Kidney tubule cell (primary cell): ENCODE measurements at places on chromosomes 13 and 19.
A peak's percentile ranks its signal among the peaks of the same experiment; 100 is the strongest.

GRCh38 chr19:10615429-10616023 lies 9.8 kb upstream of the SLC44A2 start:
- no peak for DNase-seq

- DNase-seq = no peak
Observed at GRCh38 chr13:41550276-41550675, 92.9 kb downstream of the RGCC start.

GRCh38 chr13:74465271-74465670 lies 331.1 kb upstream of the KLF12 start:
- no peak for DNase-seq

DNA sequence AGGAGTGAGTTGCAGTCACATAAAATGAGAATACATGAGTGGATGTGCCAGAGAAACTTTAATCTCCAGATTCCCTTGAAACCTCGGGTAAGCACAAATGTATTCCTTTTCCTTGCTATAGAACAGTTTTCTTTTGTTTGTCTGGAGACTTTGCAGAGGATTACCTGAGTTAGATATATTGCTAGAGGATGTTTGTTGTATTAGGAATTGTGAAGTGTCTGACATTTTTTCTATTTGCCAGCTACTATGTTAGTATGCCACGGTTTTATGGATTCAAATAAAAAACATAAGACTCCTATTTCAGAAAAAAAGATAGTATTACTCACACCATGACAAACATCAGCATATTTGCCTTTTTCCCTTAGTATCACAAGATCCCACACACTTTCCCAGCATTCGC lies 844.9 kb upstream of the SLITRK5 start:
- DNase-seq = no peak

GRCh38 chr19:19628501-19629134 lies 598 bp upstream of the LPAR2 start:
- peak; percentile 83 for DNase-seq

DNA sequence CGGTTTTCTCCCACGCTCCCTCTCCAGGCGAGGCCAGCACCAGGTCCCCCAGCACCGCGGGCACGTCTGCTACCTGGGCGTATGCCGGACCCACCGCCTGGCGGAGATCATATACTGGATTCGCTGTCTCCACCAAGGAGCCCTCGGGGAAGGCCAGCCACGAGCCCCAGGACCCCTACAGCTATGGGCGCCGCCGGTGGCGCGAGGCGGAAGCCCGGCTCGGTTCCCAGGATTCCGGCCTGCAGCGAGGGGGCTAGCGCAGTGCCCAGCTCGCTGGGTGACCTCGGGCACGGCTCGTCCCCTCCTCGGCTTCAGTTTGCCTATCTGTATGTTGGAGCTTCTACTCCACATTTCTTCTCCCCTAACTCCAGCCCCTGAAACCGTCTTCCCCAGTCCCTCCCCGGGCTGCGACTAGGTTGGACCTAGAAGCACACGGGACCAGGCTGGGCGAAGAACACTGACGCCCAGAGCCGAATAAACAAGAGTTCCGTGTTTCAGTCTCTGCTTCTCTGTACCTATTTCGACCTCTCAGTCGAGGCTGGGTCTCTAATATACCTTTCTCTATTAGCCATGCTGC lies 749 bp upstream of the CPT1C start:
- DNase-seq = no peak

- peak; percentile 38 for DNase-seq
Observed at GRCh38 chr13:32737111-32737571, 150.9 kb downstream of the PDS5B start.

GRCh38 chr13:70964874-70965273 lies 856.6 kb upstream of the KLHL1 start:
- no peak for DNase-seq

GRCh38 chr13:38819596-38819995 lies 132.7 kb downstream of the FREM2 start:
- no peak for DNase-seq

DNA sequence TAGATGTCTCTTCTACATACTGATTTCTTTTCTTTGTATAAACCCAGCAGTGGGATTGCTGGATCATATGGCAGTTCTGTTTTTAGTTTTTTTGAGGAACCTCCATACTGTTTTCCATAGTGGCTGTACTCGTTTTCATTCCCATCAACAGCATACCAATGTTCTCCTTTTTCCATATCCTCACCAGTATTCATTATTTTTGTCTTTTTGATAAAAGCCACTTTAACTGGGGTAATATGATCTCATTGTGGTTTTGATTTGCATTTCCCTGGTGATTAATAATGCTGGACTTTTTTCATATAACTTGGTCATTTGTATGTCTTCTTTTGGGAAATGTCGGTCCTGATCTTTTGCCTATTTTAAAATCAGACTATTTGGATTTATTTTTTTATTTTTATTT lies 108.5 kb downstream of the PAN3 start:
- DNase-seq = no peak

GRCh38 chr19:34176581-34176980 lies 4.3 kb downstream of the LSM14A start:
- DNase-seq = no peak

- DNase-seq = no peak
Observed at GRCh38 chr13:33245505-33246158, 39.9 kb downstream of the STARD13 start.
